HT1080 (cell line): ENCODE measurements at places on chromosomes 12 and 14. TPM values are rescaled to one million over a fixed set of nuclear protein-coding genes. Genes with fewer than 3 reads are reported as not detected.
A peak's percentile ranks its signal among the peaks of the same experiment; 100 is the strongest.

DNA sequence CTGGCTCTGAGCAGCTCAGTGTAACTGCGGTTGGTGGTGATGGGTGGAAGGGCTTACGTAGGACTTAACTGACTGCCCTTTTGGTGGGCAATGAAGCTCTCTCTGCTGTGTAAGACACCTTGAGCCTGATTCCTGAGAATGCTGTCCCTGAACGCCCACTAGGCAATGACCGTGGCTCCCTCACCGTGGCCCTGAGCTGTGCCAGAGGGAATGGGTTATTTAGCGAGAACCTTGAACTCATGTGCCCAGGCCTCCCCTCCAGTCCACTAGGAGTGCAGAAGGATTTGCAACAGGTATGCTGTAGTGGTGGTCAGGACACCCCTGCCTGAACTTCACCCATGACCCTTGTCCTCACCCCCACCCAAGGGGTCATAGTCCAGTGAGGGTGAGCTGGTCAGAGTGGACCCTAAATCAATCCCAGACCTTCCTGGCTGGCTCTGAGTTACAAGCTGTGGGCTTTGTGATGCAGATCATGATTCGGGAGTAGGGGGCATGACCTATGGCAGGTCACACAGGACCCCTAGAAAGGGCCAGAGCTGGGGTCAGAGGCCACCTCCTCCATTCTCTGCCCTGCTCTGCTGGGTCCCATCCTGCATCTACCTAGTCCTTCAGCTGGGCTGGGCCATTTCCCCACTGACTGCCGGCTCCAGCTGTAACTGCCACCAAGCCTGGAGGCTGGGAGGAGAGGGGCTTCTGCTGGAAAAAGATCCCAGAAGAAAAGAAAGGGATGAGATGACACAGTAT lies 14.5 kb upstream of the ANKRD33 start:
- DNase-seq: no peak

- no peak for DNase-seq
Observed at GRCh38 chr12:124741211-124741610, 122.5 kb downstream of the SCARB1 start.

DNA sequence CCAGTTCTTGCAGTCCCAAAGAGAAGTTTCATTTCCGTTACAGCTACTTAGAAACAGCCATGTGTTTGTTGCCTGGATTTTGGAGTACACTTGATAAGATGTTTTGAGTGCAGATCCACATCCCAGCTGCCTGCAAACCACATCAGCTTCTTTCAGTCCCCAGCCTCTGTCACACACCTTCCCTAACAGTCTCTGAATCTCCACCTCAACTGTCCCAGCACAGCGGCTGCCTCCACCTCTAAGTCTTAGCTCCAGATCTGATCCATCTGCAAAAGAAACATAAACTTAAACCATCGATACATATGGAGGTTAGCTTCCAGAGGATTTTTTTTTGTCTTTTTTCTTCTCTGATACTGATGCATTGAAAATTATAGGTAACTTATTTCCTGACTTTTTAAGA lies 8.4 kb downstream of the CD163 start:
- no peak for DNase-seq

DNA sequence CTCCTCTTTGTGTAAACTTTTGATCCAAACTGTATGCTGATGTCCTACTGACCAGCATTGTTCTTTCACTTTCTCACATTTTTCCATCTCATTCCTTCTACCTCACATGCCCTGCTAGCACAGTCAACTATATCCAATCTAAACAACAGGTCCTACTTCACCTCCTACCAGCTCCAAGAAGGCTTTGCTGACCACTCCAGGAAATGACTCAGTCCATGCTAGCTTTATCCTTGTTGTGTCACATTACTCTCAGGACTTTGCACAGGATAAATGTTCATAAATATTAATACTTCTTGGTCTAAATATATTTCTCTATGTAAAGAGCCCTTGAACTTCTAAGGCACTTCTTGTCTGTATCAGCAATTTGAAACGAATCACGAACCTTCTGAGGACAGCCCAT lies 64.9 kb upstream of the PCED1B start:
- DNase-seq: peak; percentile 93

GRCh38 chr12:38930990-38931389 lies 25.6 kb upstream of the CPNE8 start:
- DNase-seq: peak; percentile 73

- DNase-seq: no peak
Observed at GRCh38 chr12:89695830-89696229, 12.8 kb downstream of the ATP2B1 start.

GRCh38 chr14:105150026-105150367 lies 18.6 kb downstream of the JAG2 start:
- DNase-seq: no peak

DNA sequence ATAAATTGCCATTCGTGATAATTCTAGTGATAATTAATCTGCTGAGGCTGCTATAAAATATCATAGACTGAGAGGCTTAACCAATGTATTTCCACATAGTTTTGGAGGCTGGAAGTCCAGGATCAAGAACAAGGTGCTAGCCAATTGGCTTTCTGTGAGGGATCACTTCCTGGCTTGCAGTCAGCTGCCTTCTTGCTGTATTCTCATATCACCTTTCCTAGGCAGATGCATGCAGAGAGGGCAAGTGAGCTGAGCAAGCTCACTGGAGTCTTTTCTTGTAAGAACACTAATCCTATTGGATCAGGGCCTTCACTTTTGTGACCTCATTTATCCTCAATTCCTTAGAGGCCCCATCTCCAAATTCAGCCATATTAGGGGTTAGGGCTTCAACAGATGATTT lies 640.7 kb downstream of the DIO2 start:
- no peak for DNase-seq

DNA sequence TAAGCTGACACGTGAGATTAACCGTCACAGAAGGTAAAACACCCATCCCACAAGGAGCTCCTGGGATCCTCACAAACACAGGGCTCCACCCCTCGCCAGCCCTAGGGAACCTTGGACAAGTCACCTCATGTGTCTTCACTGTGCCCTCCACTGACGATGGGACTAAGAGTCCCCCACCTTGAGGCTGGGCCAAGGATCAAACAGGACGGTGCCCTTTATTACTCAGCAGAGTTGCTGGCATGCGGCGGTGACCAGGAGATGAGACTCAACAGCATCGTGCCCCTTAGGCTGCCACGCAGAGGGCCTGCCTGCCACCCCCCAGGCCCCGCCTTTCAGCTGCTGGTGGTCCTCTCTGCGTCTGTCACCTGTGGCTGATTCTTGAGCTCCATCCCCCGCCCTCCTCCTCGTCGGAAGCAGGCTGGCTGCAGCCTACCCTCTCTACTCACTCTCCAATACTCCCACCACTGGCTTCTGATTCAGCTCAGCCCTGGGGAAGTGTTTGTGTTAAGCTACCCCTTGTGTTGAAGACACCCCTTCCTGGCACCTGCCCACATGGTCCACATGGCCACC lies 105.2 kb downstream of the DICER1 start:
- DNase-seq: no peak

DNA sequence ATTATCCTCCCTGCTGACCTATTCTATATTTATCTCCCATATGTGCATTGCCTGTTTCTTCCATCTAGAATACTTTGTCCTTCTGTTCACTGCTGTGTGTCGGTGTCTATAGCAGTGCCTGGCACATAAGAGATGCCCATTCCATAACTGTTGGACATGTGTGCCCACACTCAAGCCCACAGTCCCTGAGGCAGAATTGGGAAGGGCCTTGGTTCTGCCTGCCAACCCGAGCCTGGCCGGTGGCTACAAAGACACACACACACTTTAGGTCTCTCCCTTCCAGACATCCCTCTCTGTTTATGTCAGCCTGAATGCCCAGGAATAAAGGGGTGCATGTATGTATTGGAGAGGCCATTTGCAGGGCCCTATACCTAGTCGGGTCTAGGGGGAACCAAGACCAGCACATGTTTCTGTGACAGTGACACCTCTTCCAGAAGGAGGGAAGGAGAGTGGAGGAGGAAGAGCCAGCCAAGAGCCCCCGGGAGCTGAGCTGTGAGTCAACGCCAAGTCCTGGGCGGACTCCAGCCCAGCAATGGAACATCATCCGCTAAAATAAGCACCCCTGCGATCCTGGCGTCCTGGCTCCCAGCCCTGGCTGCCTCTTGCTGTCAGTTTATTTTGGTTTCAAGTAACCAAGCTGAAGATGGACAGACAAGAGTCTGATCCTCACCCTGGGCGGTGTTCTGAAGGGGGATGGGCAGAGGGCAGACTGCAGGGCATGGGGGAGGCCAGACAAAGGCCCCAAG lies 4.3 kb upstream of the ASB2 start:
- DNase-seq: no peak

DNA sequence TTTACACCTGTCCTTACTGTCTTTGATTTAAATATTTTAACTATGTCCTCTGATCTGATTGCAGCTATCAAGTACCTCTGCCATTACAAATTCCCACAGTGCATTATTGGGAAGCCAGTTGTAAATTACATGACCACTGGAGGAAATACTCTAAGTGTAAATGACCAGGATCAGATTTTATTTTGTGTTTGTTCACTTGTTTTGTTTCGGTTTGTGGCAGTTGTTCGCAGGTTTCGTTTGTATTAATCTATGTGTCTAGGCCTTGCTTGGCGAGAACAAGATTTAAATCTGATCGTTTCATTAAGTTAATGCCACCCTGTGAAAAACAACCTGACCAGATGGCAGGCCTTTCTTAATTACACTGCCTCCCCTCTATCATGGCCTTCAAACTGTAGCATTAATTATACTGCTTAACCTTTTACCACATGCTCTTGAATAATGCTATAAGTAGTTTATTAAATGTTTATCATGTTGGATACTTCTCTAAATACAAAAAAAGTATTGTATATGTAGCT lies 990.1 kb downstream of the TMTC2 start:
- DNase-seq: no peak

- no peak for DNase-seq
Observed at GRCh38 chr12:82883394-82884355, 197.0 kb downstream of the TMTC2 start.

GRCh38 chr12:45411626-45412025 lies 195.7 kb downstream of the ANO6 start:
- no peak for DNase-seq

- no peak for DNase-seq
Observed at GRCh38 chr12:13194401-13195110, 2.0 kb upstream of the EMP1 start.

DNA sequence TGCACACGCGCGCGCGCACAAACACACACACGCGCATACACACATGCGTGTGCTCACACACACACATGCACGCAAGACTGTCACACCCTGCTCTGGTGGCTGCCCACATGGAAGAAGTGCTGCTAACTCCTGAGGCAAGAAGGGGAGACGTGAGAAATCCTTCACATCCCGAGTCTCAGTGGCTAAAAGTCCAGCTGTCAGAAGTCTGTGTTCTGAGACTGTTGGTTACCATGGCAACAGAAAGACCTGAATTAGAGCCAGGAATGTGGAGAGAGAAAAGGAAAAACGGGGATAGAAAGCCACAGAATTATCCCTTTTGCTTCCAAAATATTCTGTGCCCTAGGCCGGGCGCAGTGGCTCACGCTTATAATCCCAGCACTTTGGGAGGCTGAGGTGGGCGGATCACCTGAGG lies 71.2 kb downstream of the PPFIBP1 start:
- DNase-seq: peak; percentile 46

DNA sequence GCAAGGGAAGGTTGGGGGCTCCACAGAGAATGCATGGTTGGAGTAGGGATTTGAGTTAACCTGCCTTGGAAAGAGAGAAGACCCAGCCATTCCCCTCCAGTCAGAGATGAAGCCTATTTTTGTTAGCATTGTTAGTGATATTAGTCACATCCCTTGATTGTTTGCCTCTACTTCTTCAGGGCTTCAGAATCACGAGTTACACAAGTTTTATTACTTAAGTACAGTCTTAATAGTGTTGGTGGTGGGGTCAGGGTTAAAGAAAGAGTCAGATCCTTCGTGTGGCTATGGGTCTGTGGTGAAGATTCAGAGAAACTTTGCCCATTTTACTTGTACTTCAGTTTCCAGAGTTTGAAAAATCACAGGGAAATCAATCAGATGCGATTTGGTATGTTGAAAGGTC lies 363.1 kb downstream of the LRIG3 start:
- DNase-seq: peak; percentile 69

DNA sequence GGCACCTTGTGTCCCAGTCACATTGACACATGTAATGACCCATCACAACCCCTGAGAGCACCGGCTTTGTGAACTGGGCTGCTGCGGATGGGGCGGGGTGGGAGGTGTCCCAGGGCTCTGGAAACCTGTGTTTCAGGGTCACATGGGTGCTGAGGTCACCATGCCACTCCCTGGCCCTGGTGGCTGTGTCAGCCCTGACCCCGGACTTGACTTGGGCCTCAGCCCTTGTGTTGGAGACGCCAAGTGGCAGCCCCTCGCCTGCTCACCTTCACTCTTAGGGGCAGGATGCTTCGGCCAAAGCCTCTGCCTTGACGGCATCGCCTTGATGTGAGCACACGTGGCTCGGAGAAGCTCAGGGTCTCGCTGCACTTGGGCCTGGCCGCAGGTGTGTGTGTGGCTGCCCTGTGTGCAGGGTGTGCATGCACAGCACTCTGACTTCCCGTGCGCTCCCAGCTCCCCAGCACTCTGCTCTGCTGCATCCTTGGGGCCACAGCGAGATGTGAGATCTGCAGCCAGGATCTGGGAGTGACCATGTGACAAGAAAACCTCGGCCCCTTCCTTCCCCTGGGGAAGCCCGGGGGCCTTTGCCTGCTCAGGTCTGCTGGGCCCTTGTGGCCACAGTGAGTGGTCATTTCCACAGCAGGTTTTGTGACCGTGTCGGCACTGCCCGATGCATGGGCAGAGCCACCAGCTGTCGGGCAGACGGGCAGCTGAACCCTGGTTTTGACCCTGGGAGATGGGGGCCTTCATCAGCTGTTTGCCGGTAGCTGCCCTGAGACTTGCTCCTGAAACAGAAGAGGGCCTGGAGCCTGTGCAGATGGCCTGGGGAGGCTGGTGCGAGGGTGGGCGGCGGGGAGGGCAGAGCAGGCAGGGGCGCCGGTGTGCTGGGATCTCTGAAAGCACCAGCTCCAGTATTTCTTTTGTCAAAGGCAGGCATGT lies 167.4 kb downstream of the KIF26A start:
- no peak for DNase-seq

DNA sequence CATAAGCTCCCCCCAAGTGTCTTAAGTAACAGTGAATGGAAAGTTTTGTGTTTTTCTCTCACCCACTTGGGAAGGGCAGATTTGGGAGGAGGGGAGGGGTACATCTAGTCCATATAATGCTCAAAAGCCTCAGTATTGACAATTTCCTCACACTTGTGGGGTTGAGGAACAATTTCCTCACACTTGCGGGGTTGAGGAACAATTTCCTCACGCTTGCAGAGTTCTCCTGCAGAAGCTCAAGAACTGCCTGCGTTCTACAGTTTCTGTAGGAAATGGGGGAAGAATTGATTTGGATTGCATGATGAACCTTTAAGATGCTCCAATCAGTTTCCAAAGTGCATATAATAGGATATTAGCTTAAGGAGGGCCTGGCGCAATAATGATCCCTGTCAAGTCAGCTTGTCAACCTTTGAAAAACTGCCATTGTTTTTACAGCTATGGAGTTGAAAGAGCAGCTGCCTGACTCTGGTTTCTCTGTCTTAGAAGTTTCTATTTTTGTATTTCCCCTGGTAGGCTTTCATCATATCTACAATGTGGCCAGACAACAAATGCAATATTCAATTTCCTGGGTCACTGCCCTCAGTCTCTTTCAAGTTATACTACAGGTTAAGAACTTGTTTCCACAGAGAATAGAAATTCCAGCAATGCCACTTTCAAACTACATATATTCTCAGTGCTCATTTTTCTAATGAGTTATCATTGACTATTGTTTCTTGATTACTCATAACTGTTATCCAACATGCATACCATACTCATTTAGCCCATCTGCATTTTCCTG lies 66.5 kb downstream of the PLEKHG7 start:
- no peak for DNase-seq

GRCh38 chr12:110577864-110578693 lies 5.0 kb downstream of the PPTC7 start:
- DNase-seq: peak; percentile 91

KLHL33 gene
- total RNA-seq: not detected in 2 replicates

NPC2 gene
- total RNA-seq: 203 and 243 TPM in 2 replicates

FLRT2 gene
- total RNA-seq: 6.7 and 7.2 TPM in 2 replicates

OSGEP gene
- 50.1 and 52.1 TPM in 2 replicates for total RNA-seq

KRT6B gene
- not detected in 2 replicates for total RNA-seq
